ENCODE measurements at places on chromosomes 16 and 17.

GRCh38 chr17:19750835-19751234 is 2.7 kb upstream of the ALDH3A1 start:
- H3K4me3 ChIP-seq, result no peak overlapping the region
- DNase-seq, result no peak
- no peaks in the 10 kb centered on the region for H3K4me1 ChIP-seq
- H3K36me3 ChIP-seq, result no peaks in the 10 kb centered on the region

DNA sequence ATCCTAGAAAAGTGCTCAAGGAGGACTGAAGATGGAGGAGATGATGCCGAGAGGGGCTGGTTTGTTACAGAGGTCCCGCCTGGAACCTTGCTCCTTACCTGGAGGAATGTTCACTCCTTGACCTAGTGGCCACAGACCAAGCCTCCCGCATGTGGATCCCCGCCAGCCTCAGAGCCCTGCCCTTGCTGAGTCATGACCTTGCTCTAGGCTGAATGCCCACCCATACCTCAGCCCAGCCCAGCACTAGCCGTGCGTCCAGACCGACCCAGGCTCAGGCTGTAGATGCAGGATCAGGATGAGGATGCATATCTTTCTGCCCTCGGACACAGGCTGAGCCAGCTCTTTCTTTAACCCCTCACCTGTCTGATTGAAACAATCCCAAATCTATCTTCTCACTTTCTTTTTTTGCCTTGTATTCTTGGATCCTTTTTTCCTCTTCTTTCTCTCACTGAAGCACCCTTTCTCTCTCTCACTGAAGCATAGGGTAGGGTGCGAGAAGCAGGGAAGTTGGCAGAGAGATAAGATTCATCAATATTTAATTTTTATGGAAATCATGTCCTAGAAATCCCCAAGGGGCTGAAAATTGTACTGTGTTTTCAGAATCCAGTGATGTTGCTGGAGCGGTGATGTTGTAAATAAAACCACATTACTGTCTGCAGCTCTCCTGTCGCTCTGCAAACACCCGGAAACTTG is 34.9 kb downstream of the WSCD1 start:
- no peaks in the 10 kb centered on the region for H3K27me3 ChIP-seq
- no peak overlapping the region for H3K4me3 ChIP-seq
- no peak overlapping the region for H3K27ac ChIP-seq
- H3K4me1 ChIP-seq, result no peaks in the 10 kb centered on the region

DNA sequence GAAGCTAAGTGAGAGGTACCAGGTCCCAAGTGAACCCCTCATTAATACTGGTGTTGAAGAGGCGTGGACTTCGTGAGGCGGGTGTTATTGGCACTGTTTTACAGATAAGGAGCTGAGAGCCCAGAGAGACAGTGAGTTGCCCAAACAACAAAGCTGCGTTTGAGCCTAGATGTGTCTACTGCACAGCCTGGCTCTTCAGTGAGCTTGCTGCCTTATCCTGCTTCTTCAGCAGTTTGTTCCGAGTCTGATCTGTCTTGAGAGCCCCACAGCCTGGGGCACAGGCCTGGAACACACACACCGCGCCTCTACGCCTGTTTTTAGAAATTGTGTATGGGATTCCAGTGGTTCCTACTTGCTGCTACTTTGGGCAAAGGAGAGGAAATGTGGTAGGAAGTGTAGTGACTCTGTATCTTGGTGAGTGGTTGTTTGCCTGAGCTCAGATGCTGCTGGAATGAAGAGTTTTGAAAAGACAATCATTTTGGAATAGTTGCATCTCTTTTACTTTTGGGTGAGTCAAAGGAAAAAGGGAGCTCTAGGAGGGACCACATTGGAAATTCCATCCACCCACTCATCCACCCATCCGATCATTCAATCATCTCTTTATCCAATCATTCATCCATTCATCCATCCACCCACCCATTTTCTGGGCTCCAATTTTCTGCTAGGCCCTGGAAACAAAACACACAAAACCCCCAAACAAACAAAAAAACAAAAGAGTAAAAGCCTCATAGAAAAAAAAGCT is 22.3 kb upstream of the PLCG2 start:
- no peaks in the 10 kb centered on the region for H3K36me3 ChIP-seq
- H3K27me3 ChIP-seq, result no peaks in the 10 kb centered on the region
- DNase-seq, result peak; percentile 69
- H3K4me3 ChIP-seq, result peak overlapping the region; percentile 21

DNA sequence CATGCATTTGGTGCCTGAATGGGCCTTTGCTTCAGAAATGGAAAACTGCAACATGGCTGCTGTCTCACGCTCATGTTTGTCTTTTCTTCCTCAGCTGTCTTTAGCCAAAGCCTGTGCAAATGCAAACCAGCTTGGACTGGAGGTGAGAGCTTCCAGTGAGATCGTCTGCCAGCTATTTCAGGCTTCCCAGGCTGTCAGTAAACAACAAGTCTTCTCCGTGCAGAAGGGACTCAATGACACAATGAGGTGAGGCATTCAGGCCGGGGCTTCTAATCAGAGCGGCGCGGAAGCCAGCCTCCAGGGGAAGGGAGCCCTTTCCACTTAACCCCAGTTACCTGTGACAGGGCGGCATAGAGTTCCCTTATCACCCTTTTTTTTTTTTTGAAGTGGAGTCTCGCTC is 14.3 kb downstream of the CCNF start:
- DNase-seq, result no peak
- H3K4me1 ChIP-seq, result no peaks in the 10 kb centered on the region
- H3K36me3 ChIP-seq, result peaks cover 18% of the 10 kb centered on the region
- no peak overlapping the region for H3K4me3 ChIP-seq
- no peaks in the 10 kb centered on the region for H3K27me3 ChIP-seq

- no peak for DNase-seq
- no peaks in the 10 kb centered on the region for H3K36me3 ChIP-seq
- H3K4me1 ChIP-seq, result peaks cover 21% of the 10 kb centered on the region
Measured at GRCh38 chr17:45138911-45139532, 3.5 kb downstream of the ACBD4 start.

Measured in common myeloid progenitor, CD34-positive (primary cell).